Fibroblast of skin of left biceps (primary cell): ENCODE measurements at places on chromosomes 13 and 19.

DNA sequence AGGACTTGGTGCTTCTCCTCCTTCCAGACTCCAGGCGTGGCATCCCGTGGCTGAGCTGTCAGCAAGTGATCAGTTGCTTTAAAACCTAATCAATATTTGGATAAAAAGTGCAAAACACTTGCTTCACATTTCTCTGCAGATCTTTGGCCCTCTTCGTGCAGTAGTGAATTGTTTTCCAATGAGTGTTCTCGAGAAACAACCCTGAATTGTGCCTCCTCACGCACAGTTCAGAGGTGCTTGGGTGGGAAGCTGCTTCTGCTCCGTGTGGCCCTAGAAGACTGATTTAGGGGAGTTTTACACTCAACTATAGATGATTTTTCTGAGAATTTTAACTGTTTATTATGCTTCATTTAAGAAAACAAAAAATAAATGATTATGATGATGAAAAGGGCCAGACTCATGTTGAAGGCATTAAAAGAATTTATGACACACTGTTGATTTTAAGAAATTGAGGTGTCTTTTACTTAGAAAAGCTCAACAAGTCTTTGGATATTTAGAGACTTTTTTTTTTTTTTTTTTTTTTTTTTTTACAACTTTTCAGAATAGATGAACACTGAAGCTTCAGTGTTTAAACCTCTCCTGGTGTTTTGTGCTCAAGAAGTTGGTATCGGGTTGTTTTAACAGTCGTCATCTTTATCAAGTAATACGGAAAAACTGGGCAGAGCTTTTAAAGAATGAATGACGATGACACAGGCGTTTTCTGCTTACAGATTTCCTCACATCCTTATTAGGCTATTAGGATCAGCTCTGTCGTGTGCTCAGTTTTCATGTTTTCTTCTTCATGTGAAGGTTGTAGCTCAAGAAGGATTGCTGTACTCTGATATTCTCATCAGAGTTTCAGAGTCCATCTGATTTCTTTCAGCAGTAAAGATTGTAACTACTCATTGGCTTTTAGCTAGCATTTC, 39.5 kb upstream of the TEX29 start:
- DNase-seq: no peak

DNA sequence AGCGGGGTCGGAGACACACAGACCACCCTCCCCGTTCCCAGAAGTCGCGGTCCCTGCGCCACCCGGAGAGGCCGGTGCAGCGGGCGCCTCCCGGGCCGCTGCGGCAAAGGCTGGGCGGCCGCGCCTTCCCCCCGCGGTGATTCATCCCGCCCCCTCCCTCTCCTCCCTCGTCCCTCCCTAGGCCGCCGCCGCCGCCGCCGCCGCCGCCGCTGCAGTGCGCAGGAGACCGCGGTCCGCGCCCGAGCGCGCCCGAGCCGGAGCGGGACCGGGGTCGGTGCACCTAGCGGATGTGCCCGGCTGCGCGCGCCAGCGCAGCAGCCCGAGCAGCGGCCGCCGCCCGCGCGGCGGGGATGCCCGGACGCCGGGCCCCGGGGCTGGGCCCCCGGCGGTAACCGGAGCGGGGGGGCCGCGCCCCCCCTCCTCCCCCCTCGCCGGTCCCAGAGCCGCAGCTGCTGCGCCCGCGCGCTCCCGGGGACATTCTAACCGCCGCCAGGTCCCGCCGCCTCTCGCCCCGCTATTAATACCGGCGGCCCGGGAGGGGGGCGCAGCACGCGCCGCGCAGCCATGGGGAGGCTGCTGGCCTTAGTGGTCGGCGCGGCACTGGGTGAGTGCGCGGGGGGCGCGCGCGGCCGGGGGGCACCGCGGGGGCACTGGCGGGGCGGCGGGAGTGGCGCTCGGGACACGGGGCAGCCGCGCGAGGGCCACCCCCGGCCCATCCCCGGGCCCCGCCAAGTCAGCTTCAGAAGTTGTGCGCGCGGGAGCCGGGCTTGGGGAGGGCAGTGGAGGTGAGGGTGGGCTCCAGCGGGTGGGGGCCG, at the start of gene SCN1B:
SCN1B (plus strand) TSS at position 214 of the 815 bp plus-strand sequence; CDS start at position 565, 351 bp downstream.
- DNase-seq: peak; percentile 30

DNA sequence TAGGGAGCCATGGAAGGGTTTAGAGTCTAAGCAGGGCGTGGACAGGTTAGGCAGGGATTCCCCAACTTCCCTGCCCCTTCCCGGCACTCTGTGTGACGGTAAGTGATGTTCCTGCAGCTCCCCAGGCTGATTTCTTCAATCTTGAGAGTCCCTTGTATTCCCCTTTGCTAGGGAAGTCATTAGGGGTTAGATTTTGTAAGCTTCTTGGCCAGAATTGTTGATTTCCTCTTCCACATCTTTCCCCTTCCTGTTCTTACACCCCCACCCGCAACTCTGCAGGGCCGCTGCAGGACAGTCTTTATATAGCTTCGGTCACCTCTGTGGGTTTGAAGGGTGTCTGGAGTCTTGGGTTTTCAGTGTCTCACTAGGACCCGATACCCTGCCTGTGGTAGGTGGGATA, 10.6 kb upstream of the ADGRE1 start:
- no peak for DNase-seq

DNA sequence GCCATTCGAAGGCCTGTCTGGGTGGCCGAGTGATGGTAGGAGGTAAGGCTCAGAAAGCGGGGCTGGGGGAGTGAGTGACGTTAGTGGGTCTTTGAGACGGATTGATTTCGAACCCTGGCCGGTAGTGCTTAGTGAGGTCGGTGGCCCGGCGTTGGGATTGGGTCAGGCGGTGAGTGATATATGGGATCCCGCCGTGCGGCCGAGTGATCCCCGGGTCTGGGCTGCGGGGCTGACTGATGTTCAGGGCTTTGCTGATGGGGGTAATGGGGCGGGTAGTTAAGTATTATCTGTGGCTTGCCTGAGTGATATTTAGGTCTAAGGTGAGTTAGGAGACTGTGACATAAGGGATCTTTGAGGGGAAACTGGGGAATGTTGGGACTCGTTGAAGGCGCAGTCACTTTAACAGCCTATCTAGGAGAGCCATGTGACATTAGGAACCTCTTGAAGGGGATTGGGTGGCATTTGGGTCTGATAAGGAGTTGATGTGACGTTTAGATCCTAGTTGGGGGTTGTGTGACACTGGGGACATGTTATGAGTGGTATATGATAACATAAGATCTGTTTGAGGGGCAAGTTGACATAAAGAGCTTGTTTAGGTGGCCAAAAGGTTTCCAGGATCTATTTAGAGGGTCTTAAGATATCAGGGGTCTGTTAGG, 543 bp downstream of the PSMC4 start:
- no peak for DNase-seq

DNA sequence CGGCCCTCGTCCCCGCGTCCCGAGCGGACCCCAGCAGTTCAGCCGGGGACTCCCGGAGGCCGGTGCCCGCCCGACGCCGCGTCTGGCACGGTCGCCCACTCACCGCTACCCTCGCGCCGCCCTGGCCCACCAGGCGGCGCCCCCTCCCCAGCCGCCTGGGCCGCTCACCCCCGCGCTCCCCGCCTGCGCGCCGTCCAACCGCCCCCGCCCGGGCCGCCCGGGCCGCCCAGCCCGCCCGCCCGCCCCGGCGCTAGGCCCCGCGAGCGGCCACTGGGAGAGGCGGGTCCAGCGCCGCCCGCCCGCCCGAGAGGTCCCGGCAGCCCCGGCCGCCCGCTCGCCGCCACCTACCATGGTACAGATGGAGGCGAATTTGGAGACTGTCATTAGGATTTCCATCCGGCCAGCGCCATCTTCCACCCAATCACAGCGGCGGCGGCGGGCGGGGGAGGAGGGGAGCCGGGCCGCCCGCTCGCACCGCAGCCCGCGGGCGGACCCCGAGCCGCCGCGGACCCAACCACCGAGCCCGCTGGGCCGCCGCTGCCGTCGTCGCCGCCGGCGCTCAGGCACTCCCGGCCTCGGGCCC, at the start of gene USP12:
USP12 (minus strand) TSS at position 568 of the 583 bp plus-strand sequence; CDS start at position 396, 172 bp downstream.
- DNase-seq: no peak

GRCh38 chr13:49791315-49791710, 1.2 kb downstream of the KPNA3 start:
- no peak for DNase-seq

DNA sequence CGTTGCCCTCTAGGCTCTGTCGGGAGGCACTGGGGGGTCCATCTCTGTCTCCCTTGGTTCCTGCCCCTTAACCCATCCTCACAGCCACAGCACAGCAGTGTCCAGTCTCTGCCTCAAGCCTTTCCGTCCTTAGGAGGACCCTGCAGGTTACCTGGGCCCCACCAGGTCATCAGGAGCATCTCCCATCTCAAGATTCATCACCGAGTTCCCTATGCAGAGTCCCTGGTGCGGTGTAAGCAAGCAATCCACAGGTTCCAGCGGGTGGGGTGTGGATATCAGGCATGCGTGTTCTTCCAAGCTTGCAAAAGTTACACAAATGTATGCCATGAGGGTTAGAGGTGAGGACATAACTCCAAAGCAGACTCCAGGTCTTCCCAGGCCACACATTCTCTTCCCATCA, 20.9 kb upstream of the GAS6 start:
- no peak for DNase-seq

GRCh38 chr13:34701919-34702318, 240.2 kb upstream of the NBEA start:
- DNase-seq: no peak

GRCh38 chr13:25143706-25144105, 28.4 kb downstream of the AMER2 start:
- no peak for DNase-seq

GRCh38 chr19:39870171-39870971, 24.2 kb upstream of the FBL start:
- no peak for DNase-seq

DNA sequence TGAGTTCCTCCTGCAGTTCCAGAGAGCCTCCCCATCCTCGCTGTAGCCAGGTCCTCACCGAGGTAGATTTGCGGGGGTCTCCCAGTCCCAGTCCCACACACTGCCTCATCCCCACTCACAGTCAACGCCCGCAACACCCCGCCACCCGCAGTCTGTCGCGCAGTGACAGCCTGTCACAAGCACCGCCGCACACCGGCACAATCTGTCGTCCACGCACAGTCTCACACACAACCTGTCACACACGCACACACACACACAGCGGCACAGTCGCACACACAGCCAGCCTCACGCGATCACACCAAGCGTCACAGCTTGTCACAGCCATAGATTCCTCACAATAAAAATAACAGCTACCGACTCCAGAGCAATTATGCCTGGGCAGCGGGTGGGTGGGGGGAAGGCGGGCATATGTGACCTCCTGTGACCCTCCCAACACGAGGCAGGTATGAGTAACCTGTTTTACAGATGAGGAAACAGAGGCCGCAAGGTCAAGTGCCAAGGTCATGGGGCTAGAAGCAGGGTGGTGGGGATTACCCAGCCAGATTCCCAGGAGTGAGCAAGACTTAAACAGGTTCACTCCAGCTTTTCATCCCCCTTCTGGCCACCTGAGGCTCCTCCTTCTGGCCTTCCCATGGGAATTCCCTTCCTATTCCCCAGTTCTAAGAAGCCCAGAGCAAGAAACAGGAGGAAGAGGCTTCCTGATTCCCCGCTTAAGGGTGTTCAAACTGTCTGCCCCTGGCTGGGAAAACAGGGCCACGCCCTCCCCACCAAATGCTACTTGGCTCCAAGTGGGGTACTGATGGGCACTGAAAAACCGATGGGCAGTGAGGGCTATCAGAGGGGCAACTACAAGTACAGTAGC, 13.9 kb downstream of the NFIX start:
- DNase-seq: no peak

- DNase-seq: no peak
These were observed 101.3 kb upstream of the SLC15A1 start for GRCh38 chr13:98853771-98854221.

DNA sequence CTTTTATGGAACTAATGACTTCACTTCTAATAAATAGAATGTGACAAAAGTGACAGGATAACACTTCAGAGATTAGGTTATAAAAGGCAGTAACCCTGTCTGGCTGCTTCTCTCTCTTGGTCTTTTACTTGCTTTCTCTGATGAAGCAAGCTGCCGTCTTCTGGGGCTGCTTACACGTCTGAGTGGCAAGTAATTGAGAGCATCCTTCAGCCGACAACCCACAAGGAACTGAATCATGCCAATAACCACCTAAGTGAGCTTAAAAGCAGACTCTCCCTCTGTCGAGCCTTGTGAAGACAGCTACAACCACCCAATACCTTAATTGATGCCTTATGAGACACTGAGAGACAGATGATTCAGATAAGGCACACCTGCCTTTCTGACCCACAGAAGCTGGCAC, 1091.2 kb downstream of the SLITRK1 start:
- DNase-seq: no peak

GRCh38 chr13:23550163-23550562, 20.0 kb upstream of the TNFRSF19 start:
- no peak for DNase-seq

DNA sequence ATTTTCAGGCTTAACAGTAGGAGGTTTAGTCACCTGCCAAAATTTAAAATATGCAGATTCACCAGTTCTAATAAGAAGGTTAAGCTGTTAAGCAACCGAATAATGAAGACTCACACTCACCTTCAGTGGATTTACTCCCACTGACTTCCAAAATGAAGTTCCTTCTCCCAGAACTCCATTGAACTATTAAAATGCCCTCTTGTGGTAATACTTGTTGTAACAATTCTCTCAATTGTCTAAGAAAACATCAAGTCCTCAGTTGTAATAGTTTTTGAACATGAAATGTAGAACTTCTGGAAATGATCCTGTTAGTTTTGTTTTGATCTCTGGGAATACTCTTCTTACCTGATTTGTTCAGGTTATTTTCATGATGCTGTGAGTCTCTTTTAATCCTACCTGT, 522.0 kb upstream of the ATXN8OS start:
- no peak for DNase-seq

DNA sequence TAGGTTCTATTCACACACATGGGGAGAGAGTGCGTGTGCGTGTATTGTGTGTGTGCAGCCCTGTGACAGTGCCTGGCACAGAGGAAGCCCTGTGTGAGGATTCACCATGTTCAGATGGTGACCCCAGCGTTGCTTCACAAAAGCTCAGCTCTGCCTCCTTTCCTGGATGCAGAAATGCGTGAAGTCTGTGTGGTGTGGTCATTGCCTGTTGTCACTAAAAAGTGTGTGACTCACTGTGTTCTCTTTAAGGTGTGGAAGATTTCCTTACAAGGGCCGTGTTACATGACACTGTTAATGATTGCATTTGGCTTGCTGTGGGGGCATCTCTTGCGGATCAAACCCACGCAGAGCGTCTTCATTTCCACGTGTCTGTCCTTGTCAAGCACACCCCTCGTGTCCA, 19.5 kb upstream of the DCUN1D2 start:
- DNase-seq: no peak
